ENCODE measurements at places on chromosomes 5 and 9. TPM values are rescaled to one million over a fixed set of nuclear protein-coding genes. Genes with fewer than 3 reads are reported as not detected.
A peak's percentile ranks its signal among the peaks of the same experiment; 100 is the strongest.

The TRIP13 gene
- 17.6 TPM for total RNA-seq

The IL3 gene
- total RNA-seq, result not detected

The CYLC2 gene
- total RNA-seq, result not detected

The NR2F1 gene
- not detected for total RNA-seq

- no peak overlapping the region for H3K4me3 ChIP-seq
- H3K36me3 ChIP-seq, result no peaks in the 10 kb centered on the region
- H3K4me1 ChIP-seq, result no peaks in the 10 kb centered on the region
- peaks cover 47% of the 10 kb centered on the region for H3K27me3 ChIP-seq
- H3K27ac ChIP-seq, result no peak overlapping the region
Observed at GRCh38 chr5:135426102-135427082, 20.8 kb downstream of the DCANP1 start.

GRCh38 chr9:92094655-92095054 is 20.6 kb downstream of the SPTLC1 start:
- peak overlapping the region; percentile 56 for H3K27ac ChIP-seq
- H3K36me3 ChIP-seq, result no peaks in the 10 kb centered on the region
- H3K4me1 ChIP-seq, result peaks cover 35% of the 10 kb centered on the region
- H3K4me3 ChIP-seq, result peak overlapping the region; percentile 26
- H3K27me3 ChIP-seq, result no peaks in the 10 kb centered on the region

DNA sequence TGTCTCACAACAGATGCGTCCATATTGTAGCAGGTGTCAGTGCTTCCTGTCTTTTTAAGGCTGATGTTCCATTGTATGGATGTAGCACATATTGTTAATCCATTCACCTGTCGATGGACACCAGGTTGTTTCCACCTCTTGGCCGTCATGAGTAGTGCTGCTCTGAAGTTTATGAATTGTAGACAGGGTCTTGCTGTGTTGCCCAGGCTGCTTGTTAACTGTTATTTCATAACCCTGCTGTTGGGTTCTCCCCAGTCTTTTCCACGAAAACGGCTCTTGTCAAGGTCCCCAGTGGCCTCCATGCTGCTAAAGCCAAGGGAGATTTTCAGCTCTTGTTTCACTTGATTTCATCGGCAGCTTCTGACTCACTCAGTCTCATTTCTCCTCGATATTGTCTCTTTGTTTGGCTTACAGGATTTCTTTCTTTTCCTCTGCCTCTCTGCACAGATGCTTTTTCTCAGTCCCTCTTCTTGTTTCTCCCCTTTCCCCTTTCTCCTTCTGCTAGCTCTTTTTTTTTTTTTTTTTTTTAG is 12.1 kb upstream of the PSD2 start:
- peaks cover 18% of the 10 kb centered on the region for H3K27me3 ChIP-seq
- no peak for DNase-seq
- no peak overlapping the region for H3K27ac ChIP-seq
- no peak overlapping the region for H3K4me3 ChIP-seq
- H3K4me1 ChIP-seq, result no peaks in the 10 kb centered on the region

The DND1 gene
- total RNA-seq, result 3.3 TPM

- peaks cover 10% of the 10 kb centered on the region for H3K36me3 ChIP-seq
- H3K27me3 ChIP-seq, result peaks cover 9% of the 10 kb centered on the region
- no peak overlapping the region for H3K4me3 ChIP-seq
- no peaks in the 10 kb centered on the region for H3K4me1 ChIP-seq
Observed at GRCh38 chr9:136756836-136757235, 1.2 kb downstream of the LCN8 start.

- H3K27ac ChIP-seq, result no peak overlapping the region
- H3K36me3 ChIP-seq, result no peaks in the 10 kb centered on the region
- H3K27me3 ChIP-seq, result no peaks in the 10 kb centered on the region
- no peaks in the 10 kb centered on the region for H3K4me1 ChIP-seq
- no peak for DNase-seq
- no peak overlapping the region for H3K4me3 ChIP-seq
Observed at GRCh38 chr5:65290677-65291076, 191.0 kb downstream of the ADAMTS6 start.

The IRX1 gene
- not detected for total RNA-seq

DNA sequence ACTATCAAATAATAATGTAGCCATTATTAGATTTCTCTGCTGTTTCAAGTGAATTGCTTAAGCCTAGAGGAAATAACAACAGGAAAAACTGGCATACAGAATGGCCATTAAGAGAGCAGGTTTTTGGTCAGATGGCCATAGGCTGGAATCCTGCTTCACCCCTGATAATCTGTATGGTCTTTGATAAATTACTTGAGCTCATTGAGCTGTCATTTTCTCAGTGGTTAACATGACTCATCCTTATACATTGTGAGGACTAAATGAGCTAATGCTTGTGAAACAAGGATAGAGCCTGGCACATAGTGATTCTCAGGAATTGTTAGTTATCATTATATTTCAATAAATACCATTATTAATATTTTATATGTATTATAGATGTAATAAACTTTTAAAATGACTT is 516.5 kb downstream of the KIF4B start:
- no peak for DNase-seq
- H3K4me3 ChIP-seq, result no peak overlapping the region
- H3K36me3 ChIP-seq, result no peaks in the 10 kb centered on the region
- no peak overlapping the region for H3K27ac ChIP-seq
- no peaks in the 10 kb centered on the region for H3K4me1 ChIP-seq
- H3K27me3 ChIP-seq, result peaks cover 11% of the 10 kb centered on the region

DNA sequence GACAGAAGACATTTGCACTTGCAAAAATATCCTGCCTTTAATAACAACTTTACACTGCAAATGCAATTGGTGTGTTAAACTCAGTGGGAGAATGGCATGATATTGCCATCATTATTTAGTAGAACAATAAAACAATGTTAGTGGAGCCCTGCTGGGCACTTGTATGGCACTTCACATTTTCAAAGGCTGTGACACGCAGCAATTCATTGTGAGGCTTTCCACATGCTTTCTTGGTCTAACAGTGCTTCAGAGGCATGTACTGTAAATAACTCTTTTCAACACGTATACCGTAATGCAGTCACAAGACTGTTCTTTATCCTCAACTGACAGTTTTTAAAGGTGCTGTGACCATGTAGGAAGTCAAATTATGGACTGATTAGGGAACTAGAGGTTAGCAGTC is 155.5 kb upstream of the EPB41L4A start:
- no peak overlapping the region for H3K27ac ChIP-seq
- peaks cover 15% of the 10 kb centered on the region for H3K27me3 ChIP-seq
- no peak overlapping the region for H3K4me3 ChIP-seq
- no peak for DNase-seq
- no peaks in the 10 kb centered on the region for H3K4me1 ChIP-seq

DNA sequence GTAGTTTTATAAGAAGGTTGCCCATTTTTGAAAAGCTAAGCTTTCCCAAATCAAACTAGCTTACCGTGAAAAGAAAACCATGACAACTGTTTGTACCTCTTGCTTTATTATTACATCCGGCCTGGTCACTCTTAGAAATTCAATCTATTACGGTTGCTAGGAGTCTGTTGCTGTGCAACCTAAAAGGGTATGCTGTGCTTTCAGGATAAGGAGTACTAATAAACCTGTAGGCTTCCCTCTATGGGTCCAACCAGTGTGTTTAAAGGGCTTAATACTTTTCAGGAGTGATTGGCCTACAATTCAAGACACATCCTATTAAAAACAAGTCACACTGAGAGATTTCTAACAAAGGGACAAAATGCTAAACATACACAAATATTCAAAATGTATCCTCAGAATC is 27.1 kb downstream of the RFX3 start:
- H3K36me3 ChIP-seq, result no peaks in the 10 kb centered on the region
- no peak overlapping the region for H3K27ac ChIP-seq
- no peak overlapping the region for H3K4me3 ChIP-seq
- peaks cover 4% of the 10 kb centered on the region for H3K4me1 ChIP-seq

GRCh38 chr9:104247899-104248460 is 153.9 kb downstream of the SMC2 start:
- no peak overlapping the region for H3K4me3 ChIP-seq
- no peaks in the 10 kb centered on the region for H3K27me3 ChIP-seq
- DNase-seq, result no peak
- H3K4me1 ChIP-seq, result no peaks in the 10 kb centered on the region
- no peak overlapping the region for H3K27ac ChIP-seq

DNA sequence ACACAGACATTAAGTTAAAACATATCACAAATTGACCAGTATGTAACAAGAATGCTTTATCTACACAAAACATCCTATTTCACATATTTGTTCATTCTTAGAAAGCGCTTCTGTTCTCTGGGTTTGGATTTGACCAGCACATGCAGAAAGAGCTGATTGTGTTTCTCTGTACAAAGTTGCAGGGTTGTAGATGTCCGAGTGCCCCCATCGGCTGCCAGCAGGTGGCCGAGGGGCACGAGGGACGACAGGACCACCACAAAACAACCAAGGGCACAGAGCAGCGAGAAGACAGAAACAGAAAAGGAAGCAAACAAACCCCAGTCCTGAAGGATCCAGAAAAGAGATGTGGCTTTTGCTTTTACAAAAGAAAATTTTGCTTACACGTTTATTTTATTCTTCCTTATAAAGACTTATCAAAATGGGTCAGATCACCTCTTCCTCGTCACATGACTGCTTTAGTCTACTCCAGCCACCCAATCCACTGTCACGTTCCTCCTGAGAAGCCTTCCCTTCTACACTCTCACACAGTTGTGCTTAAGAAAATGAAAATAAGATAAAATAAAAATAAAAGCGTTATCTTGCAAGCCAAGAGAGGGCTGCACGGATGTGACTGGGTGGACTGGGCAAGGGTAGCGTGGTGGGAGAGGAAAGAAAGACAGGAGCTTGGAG is 9.5 kb downstream of the OTP start:
- H3K36me3 ChIP-seq, result no peaks in the 10 kb centered on the region
- H3K27ac ChIP-seq, result no peak overlapping the region
- H3K4me3 ChIP-seq, result peak overlapping the region; percentile 79
- peaks cover 10% of the 10 kb centered on the region for H3K4me1 ChIP-seq
- H3K27me3 ChIP-seq, result peaks cover 47% of the 10 kb centered on the region

DNA sequence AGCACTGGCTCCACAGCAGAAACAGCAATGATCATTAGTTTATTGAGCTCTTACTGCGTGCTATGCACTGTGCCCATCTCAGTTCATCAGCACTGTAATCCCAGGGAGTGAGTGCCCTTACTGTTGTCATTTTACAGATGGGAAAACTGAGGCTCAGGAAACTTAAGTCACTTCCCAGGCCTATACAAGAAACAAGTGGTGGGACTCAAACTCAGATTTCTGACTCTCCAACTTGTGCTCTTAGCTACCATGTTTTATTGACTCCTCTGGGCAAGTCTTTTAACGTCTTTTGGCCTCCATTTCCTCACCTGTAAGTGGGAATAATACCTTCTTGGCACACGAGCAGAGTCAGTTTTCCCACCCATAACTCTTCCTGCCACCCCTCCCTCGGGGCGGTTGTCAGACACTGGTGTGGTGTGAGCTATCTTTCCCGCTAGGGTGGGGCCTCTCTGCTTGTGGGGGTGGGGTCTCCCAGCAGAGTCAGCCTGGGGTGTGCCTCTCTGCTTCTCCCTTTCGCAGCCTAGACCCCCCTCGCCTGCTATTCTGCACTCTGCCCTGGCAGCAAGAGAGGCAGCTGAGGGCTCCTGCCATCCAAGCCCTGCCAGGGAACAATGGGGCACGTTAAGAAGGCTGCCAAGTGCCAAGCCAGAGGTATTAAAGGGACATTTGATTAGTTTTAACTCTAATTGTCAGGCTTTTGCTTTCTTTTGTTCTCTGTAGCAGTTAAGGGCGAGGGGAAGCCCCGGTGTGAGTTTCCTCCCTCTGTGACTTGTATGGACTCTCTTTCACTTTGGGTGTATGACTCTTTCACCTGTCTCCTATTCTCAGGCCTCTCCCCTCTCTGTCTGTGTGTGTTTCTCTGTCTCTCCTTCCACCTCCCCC is 12.1 kb downstream of the GALNT10 start:
- no peaks in the 10 kb centered on the region for H3K27me3 ChIP-seq
- no peak for DNase-seq
- H3K4me3 ChIP-seq, result peak overlapping the region; percentile 64
- peak overlapping the region; percentile 90 for H3K27ac ChIP-seq

GRCh38 chr9:135906291-135907005 is 898 bp downstream of the CAMSAP1 start:
- peaks cover 46% of the 10 kb centered on the region for H3K4me1 ChIP-seq
- no peak for DNase-seq
- H3K27ac ChIP-seq, result peak overlapping the region; percentile 57
- H3K4me3 ChIP-seq, result peak overlapping the region; percentile 85
- H3K36me3 ChIP-seq, result peaks cover 16% of the 10 kb centered on the region

DNA sequence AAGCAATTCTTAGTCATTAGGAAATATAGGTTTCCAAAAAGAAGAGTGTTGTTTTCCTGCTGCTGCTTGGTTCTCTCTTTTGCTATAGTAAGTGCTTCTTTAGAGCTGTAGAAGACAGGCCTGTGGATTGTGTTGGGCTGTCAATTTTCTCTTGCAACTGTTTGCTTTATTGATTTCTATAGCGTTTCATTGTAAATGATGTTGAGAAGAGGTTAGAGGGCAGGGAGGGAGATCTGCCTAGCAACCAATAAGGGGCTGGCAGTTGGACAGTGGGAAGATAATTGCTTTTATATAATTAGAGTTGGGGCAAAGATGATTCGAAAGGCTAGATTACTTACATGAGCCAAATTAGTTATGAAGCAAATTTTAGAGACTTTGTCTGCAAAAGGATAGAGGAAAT is 11.1 kb downstream of the UNC13B start:
- no peaks in the 10 kb centered on the region for H3K4me1 ChIP-seq
- H3K27me3 ChIP-seq, result peaks cover 5% of the 10 kb centered on the region
- no peak overlapping the region for H3K4me3 ChIP-seq
- H3K27ac ChIP-seq, result no peak overlapping the region
- no peaks in the 10 kb centered on the region for H3K36me3 ChIP-seq

DNA sequence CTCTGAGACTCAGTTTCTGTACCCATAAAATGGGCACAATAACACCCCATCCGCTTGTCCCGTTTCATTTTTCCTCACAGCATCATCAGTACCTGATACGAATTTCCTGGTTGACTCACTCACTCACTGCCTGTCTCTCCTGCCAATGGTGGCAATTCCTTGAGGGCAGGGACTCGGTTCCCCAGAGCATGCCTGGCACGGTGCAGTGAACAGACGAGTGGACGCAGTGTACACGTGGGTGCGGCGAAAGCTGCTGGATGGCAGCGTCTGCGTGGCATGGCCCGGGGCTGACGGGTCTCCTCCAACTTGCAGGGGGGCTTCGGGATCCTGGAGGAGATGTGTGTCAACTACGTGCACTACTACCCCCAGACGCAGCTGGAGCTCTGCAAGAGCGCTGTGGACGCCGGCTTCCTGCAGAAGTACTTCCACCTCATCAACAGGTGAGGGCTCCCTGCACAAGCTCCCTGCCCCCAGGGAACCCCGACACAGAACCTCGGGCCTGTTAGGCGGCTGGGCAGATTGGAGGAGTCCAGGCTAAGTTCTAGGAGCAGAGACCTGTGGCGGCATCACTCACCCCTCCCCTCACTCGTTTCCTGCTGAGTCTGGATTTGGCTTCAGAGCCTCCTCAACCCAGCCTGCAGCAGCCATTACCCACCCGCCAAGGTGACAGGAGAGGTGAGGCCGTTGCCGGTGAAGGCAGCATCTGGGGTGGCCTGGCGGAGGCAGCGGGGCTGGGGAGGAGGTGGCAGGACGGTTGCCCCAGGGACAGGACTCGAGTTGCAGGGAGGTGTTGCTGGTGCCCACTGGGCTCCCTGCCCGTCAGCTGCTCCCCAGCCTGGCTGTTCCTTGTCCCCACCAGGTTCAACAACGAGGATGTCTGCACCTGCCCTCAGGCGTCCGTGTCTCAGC is 20.3 kb downstream of the DBH start:
- no peak overlapping the region for H3K4me3 ChIP-seq
- H3K27me3 ChIP-seq, result peaks cover 38% of the 10 kb centered on the region
- no peak for DNase-seq
- H3K4me1 ChIP-seq, result peaks cover 3% of the 10 kb centered on the region
- no peak overlapping the region for H3K27ac ChIP-seq
- H3K36me3 ChIP-seq, result no peaks in the 10 kb centered on the region
